Stimulated activated CD4-positive, alpha-beta T cell treated with anti-CD3 and anti-CD28 coated beads, Interleukin-4, amount 100 ng/mL, for 4 hours (primary cell): ENCODE measurements at places on chromosomes 6 and 20.

DNA sequence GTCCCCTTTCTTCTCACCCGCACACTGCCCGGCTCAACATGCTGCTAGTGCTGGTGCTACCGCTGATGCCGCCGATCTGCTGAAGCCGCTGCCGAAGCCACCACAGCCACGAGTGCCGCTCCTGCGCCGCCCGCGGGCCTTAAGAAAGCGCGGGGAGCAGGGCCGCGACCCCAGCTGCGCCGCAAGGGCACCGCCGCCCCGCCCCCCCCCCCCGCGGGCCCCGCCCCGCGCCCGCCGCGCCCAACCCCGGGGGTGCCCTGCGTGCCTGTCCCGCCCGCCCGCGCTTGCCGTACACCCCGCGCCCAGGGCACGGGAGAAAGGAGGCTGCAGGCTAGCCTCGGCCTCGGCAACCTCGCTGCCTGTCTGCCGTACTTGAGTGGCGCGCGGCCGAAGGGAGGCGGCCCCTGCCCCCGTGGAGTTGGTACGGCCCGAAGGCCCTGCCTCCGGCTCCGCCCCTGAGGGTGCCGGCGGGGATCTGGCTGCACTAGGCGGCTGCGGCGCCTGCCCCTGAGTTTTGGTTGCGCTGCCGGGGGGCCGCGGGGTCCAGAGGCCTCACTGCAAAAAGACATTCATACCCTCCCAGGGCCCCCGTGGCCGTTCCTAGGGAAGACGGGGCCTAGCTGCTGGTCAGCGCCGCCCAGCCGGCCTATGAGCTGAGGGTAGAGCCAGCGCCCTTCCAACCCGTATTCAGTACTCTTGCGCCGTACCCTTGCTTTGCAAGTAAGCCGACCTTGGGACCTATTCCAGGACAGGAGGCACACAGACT lies at the start of gene SOD2:
Gene SOD2, minus strand, starts transcription at position 114 of the 766 bp plus-strand sequence. Its CDS starts 74 bp downstream, at position 40.
- peak; percentile 75 for DNase-seq

GRCh38 chr20:48801197-48801596 lies 26.6 kb downstream of the PREX1 start:
- DNase-seq = no peak

- no peak for DNase-seq
Measured at GRCh38 chr20:59781226-59781625, 152.2 kb downstream of the SYCP2 start.

GRCh38 chr6:42263165-42263728 lies 45.6 kb upstream of the MRPS10 start:
- no peak for DNase-seq

GRCh38 chr20:3168829-3169590 lies 4.3 kb downstream of the LZTS3 start:
- DNase-seq = no peak

- DNase-seq = no peak
Measured at GRCh38 chr6:90251295-90251992, 45.2 kb downstream of the BACH2 start.

GRCh38 chr6:132405143-132405915 lies 4.1 kb upstream of the MOXD1 start:
- no peak for DNase-seq

DNA sequence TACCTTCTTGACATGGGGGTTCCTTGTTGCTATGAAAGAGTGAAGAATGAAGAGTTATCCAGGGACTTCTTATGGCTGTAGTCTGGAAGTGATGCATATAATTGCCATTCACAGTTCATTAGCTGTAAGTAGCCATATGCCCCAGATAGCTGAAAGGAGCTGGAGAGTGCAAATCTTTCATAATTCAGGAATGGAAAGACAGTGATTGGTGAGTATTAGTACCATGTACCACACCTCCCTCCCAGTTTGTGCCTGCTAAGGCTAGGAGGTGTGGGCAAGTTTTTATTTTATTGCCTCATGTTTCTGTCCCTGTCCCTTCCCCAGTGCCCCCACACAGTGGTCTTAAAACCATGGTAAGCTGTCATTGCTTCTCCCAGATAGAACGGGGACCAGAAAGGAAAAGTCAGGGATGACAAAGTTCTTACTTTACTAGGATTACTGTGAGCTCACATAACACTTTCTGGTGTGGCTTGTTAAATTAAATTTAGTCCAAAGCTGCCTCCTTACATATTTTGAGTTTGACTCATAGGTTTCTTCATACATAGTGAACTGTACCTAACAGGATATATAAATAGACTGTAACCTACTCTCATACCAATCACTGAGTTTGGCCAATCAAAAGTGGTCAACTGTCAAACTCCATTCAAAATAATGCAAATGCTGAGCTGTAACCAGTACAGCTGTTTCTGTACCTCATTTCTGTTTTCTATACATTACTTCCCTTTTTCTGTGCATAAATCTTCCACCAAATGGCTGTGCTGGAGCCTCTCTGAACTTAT lies 119.4 kb downstream of the RFPL4B start:
- DNase-seq = no peak

GRCh38 chr20:6848041-6848440 lies 80.6 kb downstream of the BMP2 start:
- no peak for DNase-seq

- no peak for DNase-seq
Measured at GRCh38 chr6:1267057-1267732, 44.7 kb upstream of the FOXQ1 start.

GRCh38 chr20:19506021-19506420 lies 252.0 kb upstream of the RIN2 start:
- DNase-seq = no peak
